ENCODE measurements at places on chromosomes 6 and 20.

- DNase-seq, result no peak
Observed at GRCh38 chr20:59006167-59006863, 739 bp downstream of the CTSZ start.

DNA sequence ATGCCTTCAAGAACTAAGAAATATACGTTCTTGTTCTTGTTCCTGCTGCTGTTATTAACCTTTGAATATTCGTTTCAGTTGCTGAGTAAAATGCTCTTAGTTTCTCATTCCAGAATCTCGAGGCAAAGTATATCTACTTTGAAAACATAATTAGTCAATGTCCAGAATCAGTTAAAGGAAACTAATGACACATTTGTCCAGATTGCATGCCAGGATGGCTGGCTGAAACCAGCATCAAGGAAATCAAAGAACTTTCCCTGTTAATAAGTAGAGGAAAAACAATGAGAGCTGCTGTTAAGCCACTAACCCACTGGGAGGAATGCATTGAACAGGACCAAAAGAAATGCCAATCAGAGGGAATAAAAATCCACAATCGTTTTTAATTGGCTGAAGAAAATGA is 196.9 kb downstream of the ALDH8A1 start:
- no peak for DNase-seq

GRCh38 chr20:10242166-10242565 is 23.5 kb downstream of the SNAP25 start:
- DNase-seq, result no peak

DNA sequence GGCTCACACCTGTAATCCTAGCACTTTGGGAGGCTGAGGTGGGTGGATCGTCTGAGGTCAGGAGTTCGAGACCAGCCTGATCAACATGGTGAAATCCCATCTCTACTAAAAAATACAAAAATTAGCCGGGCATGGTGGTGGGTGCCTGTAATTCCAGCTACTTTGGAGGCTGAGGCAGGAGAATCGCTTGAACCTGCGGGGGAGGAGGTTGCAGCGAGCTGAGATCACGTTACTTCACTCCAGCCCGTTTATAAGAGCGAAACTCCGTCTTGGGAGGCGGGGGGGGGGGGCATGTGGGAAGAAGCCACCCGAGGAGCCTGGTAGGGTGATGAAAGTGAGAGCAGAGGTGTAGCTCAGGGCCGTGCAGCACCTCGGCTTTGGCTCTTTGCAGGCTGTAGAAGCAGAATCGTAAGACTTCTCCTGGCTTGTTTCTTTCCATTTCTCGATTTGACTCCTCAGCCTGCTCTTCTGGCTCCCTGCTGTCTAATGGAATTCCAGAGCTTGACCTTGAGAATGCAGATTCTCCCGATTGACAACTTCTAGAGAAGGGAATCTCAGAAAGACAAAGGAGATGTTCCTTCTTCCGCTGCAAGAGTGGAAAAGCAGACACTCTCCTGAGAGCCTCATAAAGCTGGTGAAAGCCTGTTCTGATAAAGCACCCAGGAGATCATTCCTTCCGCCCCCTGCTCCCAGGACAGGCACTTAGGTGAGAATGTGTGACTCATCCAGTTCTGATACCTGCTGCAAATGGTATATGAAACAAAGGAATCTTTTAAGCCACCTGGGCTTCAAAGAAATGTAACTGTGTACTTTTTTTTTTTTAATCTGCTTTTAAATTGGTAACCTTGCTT is 26.0 kb upstream of the PPP1R16B start:
- DNase-seq, result no peak

DNA sequence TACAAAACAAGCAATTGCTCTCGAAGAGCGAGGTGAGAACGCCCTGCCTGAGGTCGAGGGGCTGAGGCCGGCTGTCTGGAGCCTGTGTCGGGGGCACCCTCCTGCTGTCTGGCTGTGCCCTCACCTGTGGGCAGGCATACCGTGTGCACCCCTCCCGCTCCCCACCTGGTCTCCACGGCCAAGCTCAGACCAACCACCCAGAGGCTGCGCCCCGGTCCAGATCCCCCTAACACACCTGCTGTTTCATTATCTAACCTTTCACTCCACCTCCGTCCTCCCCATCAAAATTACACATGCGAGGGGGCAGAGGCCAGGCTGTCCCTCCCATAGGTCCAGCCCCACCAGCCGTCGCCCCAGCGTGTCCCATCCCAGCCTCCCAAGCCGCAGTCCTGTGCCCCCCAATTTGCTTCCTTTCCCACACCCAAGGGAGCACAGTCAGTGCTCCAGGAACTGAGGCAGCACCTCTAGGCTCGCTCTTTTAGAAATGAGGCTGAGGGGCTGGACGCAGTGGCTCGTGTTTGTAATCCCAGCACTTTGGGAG is 35.2 kb downstream of the NTSR1 start:
- no peak for DNase-seq

All from natural killer cell (primary cell).